ENCODE measurements at places on chromosomes 1 and 21.

DNA sequence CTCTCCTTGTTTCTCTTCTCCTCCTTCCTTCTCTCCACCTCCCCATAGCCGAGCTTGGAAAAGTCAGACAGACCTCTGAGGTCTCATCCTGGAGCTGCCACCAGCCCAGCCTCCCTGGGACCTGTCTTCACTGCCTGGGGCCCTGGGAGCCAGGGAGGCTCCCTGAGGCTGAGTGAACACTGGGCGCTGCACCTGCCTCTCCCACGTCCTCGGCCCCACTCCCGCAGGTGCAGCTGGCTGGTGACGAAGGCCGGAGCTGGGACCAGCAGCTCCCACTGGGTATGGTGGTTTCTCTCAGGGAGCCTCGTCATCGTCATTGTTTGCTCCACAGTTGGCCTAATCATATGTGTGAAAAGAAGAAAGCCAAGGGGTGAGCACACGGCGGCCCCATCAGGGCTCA lies 5.3 kb downstream of the TNFRSF14 start:
- no peak for DNase-seq

DNA sequence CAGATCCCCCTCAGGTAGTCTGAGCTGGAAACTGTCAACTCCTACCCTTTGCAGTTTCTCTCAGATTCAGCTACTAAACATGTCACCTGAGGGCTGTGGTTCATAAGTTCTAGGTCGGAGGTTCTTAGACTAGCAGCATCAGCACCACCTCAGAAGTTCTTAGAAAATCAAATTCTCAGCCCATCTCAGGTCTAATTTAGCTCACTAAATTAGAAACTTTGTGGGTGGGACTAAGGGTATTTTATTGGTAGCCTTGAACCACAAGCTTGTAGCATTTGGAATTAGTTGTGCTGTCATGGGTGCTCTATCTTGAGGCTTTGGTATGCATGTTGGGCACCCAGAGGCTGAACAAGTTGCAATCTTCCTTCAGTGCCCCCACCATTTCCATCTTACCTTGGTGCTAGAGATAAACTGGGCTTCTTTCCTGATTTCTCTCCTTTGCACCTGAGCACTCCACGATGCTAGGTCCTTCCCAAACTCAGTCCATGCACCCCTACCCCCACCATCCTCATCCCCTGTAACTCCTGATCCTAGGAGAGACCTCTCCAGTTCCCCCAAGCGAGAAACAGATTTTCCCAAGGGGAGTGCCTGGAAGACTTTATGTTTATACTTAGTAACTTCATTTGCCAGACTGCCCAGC lies 54.2 kb downstream of the S1PR1 start:
- DNase-seq = no peak

- no peak for DNase-seq
These were observed 1.6 kb upstream of the KLHDC9 start for GRCh38 chr1:161096530-161096929.

- DNase-seq = no peak
These were observed 4.4 kb upstream of the C2CD2 start for GRCh38 chr21:41957991-41958766.

DNA sequence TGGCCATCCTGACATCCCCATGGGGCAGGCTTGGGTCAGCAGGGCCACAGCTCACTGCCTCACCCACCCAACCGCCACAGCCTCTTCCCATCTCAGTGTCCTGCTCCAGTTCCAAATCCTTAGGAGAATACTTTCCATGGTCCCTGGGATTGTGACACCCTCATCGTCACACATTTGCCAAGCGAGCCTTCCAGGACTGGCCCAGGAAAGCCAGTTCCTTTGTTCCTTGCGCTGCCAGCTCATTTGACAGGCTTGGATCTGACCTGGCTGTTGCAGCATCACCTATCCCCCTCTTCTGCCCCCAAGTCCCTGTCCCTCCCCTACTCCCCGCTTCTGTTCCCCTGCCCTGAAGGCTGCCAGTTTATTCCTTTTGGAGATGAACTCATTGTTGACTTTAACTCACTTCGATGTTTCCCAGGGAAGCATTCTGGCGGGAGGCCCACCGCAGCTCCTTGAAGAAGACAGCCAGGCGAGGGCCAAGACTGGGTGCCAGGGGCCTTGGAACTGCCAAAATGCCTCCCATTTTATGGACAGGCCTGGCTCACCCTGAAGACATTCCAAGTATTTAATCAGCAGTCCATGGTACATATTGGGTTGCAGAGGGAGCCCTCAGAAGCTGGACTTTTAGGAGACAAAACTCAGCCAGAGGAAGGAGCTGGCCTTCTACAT lies 10.2 kb upstream of the GNL2 start:
- DNase-seq = no peak

DNA sequence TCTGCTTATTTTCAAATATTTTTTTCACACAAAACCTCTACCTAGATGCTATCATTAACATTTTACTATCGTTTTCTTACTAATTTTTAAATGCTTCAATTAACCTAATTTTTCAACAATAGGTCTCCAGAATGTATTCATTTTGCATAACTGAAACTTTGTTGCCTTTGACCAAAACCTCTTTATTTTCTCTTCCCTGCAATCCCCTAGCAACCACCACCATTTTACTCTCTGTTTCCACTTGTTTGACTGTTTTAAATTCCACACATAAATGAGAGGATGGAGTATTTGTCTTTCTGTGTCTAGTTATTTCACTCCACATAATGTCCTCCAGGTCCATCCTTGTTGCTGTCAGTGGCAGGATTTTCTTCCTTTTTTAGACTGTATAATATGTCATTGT lies 9.5 kb upstream of the F13B start:
- DNase-seq = no peak

DNA sequence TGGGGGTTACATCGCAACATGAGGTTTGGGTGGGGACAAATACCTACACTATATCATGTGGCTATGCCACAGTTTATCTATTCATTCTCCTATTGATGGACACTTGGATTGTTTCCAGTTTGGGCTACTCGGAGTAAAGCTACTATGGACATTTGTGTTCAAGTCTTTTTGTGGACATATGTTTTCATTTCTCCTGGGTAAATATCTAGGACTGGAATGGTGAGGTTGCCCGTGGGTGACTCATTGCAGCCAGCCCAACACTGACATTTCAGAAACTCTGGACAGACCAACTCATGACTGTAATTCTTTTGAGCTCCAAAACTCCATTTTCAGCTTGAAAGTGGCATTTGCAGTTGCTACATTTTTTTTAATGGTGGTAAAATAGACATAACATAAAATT lies 82.7 kb downstream of the KAZN start:
- no peak for DNase-seq

GRCh38 chr1:175152006-175152652 lies 40.4 kb downstream of the KIAA0040 start:
- no peak for DNase-seq
